ENCODE measurements at places on chromosomes 13 and 19.

GRCh38 chr13:35143123-35143522 is 201.1 kb downstream of the NBEA start:
- no peak for DNase-seq

DNA sequence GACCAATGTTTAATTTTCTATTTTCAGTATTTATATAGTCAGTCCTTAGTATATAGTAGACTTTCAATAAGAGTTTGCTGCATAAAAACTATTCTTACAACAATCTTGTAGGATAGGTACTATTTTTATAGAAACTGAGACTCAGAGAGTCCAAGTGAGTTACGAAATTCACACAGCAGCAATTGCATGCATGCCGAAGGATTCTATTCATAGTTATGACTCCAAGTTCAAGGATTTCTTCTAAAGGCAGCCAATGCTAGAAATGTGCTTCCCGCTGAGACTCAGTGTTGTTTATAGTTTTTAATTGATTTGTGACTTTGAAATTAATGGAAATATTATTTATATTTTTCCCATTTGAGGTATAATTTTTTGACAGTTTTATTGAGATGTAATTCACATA is 62.7 kb upstream of the CSNK1A1L start:
- no peak for DNase-seq

GRCh38 chr13:36981156-36981743 is 17.9 kb downstream of the ALG5 start:
- DNase-seq, result no peak

- no peak for DNase-seq
These were observed 29.2 kb downstream of the ZNF844 start for GRCh38 chr19:12093777-12094176.

DNA sequence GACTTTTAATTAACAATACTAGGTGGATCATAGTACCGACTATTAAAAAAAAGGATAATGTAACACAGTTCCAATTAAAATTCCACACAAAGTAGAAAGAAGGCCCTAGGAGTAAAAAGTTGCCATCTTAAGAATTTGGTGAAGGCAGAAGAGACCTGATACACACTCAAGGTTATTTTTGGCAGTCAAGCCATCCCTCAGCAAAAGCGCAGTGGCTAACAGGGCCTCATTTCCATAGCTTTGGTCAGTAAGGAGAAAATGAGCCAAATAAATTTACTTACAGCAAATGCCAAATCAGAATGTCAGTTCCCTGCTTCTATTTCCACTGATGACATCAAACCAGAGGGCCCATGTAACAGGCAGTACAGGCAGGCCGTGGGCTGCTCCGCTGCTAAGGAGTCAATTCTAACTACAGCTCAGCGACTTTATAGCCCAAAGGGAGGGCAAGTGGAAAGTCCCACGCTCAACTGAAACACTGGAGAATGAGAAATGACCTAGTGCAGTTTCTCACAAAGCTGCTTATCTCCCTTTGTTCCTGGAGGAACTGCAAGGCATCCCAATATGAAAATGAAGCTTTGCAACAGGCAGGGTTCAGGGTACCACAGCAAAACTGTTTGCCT is 6.3 kb downstream of the ARGLU1 start:
- no peak for DNase-seq

DNA sequence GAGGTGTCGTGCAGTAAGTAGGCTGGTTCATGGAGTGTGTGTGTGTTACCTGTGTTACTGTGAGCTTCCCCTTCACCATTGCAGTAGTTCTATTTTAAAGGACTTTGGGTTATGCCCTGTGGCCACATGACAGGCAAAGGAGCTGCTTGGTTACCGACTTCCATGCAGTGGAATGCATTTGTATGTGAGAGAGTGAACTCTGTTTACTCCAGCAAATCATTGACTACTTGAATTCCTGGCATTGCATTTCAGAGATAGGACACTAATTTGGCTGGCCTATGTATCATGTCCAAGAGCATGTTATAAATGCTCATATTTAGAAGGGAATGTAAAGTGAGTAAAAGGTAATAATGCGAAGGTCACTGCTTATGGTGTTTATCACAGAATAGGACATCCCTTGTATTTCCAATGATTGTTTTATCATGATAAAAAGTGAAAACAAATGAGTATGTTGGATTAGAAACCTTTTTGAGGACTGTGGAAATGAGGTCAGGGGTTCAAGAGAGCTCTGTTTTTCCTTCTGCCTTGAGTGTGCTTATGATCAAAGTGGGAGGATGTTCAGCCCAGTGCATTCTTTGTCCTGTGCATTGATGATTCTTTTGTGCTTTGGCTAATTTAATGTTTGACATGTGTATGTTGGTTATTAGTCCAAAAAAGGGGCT is 156.5 kb downstream of the LMO7 start:
- no peak for DNase-seq

- DNase-seq, result no peak
These were observed 25.2 kb upstream of the IGSF23 start for GRCh38 chr19:44587963-44588770.

DNA sequence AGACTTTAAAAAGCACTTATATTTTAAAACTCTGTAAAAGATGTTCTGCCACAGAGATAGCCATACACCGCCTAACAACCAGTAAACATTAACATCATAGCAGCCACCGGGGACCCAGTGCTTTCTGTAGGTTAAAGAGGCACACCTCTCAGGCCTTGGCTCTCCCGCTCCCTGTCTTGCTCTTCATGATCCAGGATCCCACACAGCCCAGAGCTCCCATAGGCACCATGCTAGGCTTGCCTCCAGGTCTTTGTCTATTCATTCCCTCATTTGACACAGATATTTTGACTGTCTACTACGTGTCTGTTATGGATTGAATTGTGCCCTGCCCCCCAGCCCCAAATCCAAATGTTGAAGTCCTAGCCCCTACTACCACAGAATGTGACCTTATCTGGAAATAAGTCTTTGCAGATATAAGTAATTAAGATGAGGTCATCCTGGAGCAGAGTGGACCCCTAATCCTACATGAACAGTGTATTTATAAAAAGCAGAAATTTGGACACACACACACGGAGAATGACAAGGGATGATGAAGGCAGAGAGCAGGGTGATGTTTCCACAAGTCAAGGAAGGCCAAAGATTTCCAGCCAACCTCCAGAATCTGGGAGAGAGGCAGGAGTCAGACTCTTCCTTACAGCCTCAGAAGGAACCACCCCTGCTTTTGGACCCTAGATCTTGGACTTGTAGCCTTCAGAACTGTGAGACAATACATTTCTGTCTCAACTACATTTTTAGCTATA is 272.6 kb downstream of the DNAJC15 start:
- no peak for DNase-seq

- DNase-seq, result no peak
These were observed 121.4 kb downstream of the MIPEP start for GRCh38 chr13:23767838-23768237.

DNA sequence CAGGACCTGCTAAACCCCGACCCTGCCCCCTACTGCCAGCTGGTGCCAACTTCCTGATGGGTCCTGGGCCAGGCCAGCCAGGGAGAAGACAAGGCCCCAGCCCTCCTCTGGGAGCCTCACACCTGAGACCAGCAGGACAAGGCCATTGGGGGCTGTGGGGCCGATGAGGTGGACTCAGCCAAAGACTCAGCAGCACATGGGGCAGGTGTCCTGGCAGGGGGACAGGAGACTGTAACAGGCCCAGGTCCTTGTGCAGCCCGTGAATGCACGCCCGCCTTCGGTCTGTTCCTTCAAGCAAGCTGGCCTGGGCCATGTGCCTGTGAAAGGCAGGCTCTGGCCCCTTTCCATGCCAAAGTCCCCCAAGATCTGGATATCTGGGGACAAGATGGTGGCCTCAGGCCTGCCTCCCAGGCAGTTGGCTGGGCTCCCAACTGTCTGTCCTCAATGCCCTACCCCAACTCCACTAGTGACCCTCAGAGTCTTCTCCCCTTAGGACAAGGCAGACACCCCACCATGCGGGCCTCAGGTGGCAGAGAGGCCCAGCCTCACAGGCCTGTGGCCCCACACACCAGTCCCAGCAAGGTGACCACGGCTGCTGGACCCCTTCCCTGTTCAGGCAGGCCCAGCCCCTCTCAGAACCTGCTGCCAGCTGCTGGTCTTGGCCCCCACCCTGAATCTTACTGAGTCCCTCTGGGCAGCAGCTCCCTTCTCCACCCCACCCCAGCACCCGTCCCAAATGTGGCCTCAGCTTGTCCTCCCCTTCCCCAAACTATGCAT is 12.3 kb downstream of the CEACAM19 start:
- DNase-seq, result no peak

- no peak for DNase-seq
These were observed 156.4 kb upstream of the FREM2 start for GRCh38 chr13:38530492-38530891.

GRCh38 chr13:110559429-110559943 is 2.0 kb downstream of the RAB20 start:
- DNase-seq, result no peak

DNA sequence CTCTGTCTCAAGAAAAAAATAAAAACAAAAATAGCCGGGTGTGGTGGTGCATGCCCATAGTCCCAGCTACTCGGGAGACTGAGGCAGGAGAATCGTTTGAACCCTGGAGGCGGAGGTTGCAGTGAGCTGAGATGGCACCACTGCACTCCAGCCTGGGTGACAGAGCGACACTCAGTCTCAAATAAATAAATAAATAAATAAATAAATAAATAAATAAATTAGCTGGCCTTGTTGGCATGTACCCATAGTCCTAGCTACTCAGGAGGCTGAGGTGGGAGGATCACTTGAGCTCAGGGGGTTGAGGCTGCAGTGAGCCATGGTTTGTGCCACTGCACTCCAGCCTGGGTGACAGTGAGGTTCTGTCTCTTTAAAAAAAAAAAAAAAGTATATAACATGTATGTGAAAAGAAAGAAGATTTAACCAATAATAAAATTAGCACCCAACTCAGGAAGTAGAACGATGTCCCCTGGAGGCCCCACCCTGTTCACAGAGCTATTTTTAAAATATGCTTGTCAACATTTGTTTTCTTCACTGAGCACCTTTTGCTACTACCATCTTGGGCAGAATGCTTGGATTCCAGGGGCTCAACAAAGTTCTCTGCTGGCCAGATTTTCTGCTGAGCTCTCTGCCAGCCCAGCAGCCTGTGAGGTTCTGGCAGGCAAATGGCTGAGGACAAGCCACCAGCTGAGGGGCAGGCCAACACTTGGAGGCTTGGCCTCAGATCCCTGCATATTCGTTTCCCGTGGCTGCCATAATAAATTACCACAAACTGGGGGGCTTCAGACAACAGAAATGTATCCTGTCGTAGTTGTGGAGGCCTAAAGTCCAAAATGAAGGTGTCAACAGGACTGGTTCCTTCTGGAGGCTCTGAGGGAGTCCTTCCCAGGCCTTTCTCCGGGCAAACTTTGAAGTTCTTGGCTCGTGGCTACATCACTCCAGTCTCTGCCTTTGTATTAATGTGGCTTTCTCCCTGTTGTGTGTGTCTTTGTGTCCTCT is 5.2 kb downstream of the SLC25A42 start:
- DNase-seq, result no peak

- DNase-seq, result no peak
These were observed 749 bp upstream of the CPT1C start for GRCh38 chr19:49690079-49690655.

GRCh38 chr13:111153977-111154332 is 38.8 kb downstream of the ARHGEF7 start:
- DNase-seq, result no peak

DNA sequence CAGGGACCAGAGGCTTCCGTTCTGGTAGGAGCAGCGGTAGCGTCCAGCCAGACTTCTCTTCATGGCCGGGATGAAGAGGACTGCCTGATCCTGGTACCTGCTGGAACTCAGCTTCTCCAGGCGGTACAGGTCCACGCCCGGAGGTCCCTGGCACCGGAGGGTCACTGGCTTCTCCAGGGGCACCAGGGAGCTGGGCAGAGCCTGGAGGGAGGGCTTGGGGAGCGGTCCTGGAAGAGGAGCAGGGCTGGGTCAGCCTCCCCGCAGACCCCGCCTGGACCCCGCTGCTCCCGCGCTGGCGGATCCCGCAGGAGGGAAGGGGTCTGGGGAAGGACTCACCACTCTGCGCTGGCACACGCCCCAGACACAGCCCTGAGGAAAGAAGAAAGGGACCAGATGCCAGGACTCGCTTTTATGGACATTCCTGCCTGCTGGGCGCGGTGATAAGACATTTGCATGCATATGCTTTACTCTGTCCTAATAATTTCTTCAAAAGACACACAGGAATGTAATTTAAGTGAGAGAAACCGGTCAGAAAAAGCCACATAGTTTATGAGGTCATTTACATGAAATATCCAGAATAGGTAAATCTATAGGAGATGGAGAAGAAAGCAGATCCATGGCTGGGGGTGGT is 5.8 kb downstream of the GP6 start:
- no peak for DNase-seq

GRCh38 chr19:5292822-5293611 is 47.6 kb downstream of the PTPRS start:
- DNase-seq, result no peak

DNA sequence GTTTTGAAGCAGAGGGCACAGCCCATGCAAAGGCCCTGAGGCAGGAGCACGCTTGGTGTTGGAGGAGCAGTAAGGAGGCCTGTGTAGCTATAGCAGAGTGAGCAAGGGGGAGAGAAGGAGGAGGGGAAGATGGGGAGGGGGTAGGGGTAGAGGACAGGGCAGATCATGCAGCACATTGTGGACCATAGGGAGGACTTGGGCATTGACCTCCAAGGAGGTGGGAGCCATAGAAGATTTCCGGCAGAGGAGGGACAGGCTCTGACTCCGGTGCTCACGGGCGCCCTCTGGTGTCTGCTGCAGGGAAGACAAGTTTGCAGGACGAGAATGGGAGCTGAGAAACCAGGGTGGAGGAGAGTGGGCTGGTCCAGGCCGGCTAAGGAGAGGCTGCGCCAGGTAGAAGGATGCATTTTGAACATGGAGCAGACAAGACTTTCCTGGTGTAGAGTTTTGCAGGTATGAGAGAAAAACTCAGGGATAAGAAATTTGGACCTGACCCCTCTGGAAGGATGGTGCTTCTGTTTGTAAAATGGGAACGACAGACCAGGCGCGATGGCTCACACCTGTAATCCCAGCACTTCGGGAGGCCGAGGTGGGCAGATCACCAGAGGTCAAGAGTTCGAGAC is 13.7 kb upstream of the CREB3L3 start:
- no peak for DNase-seq

DNA sequence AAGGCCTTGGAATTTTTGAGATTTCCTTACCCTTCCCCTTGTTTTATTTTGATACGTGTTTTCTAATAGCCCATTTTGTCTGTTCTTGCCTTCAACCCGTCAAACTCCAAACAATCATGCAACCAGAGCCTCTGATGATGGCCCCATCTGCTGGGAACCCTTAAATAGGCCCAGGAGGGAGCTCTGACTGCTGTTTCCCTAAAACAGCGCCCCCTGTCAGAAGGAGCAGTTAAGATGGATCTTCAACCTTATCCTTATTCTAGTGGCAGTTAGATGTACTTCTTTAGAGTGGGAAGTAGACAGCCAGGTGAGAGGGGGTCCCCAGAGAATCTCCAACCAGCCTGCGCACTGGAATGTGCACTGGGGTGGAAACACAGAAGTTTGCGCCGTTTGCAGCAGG is 1031.0 kb upstream of the PCDH9 start:
- DNase-seq, result peak; percentile 12

- DNase-seq, result no peak
These were observed 22.8 kb upstream of the ANKRD10 start for GRCh38 chr13:110937511-110938285.

Data from iPS DF 19.7 (cell line).